ENCODE measurements at places on chromosomes 3 and 15. TPM values are rescaled to one million over a fixed set of nuclear protein-coding genes. Genes with fewer than 3 reads are reported as not detected.

DNA sequence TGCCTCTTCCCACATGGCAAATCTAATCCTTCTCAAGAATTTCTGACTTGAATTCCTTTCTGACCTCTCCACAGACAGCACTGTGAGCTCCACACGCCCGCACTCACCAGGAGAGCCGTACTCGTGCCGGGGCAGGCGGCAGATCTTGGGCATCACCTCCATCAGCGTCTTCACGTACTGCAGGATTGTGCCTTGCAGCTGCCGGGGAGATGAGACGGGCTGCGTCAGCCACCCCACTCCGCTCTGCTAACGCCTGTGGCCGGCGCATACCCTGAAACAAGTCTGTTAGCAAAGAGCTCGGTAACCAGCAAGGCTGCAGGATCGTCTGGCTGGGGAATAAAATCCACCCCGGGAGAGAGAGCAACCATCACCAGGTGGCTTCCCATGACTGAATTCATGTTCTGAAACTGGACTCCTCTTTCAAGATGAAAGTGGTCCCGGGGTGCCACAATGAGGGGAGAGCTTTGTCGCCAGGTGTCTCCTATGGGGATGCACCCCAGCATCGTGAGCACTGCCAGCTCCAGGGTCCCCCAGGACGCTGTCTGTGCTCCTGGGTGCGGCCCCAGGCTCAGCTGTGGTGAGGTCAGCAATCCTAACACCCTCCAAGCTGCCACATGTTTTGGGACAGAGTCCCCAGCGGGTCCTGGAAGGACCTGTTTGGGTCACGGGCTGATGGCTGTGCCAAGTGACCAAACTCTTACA is 43.4 kb downstream of the NIPA2 start:
- DNase-seq: no peak
- no peak overlapping the region for H3K27ac ChIP-seq
- peaks cover 21% of the 10 kb centered on the region for H3K4me1 ChIP-seq
- H3K36me3 ChIP-seq: peaks cover 9% of the 10 kb centered on the region

- H3K4me1 ChIP-seq: peaks cover 9% of the 10 kb centered on the region
- no peaks in the 10 kb centered on the region for H3K27me3 ChIP-seq
- DNase-seq: no peak
Observed at GRCh38 chr3:81958972-81959640, 197.7 kb upstream of the GBE1 start.

SLC28A2 gene
- total RNA-seq: not detected

RAB6B gene
- total RNA-seq: 222 TPM

PTPN23 gene
- total RNA-seq: 71.0 TPM

All from glutamatergic neuron (in vitro differentiated cells).